ENCODE measurements at places on chromosomes 7 and 10.
A peak's percentile ranks its signal among the peaks of the same experiment; 100 is the strongest.

- ATAC-seq, result peak; percentile 45
These were observed 43.0 kb downstream of the TMEM130 start for GRCh38 chr7:98826811-98827231.

- no peak for ATAC-seq
These were observed 313.0 kb upstream of the GLI3 start for GRCh38 chr7:42549866-42550485.

GRCh38 chr10:77810446-77811335 lies 115.9 kb downstream of the DLG5 start:
- ATAC-seq, result no peak

DNA sequence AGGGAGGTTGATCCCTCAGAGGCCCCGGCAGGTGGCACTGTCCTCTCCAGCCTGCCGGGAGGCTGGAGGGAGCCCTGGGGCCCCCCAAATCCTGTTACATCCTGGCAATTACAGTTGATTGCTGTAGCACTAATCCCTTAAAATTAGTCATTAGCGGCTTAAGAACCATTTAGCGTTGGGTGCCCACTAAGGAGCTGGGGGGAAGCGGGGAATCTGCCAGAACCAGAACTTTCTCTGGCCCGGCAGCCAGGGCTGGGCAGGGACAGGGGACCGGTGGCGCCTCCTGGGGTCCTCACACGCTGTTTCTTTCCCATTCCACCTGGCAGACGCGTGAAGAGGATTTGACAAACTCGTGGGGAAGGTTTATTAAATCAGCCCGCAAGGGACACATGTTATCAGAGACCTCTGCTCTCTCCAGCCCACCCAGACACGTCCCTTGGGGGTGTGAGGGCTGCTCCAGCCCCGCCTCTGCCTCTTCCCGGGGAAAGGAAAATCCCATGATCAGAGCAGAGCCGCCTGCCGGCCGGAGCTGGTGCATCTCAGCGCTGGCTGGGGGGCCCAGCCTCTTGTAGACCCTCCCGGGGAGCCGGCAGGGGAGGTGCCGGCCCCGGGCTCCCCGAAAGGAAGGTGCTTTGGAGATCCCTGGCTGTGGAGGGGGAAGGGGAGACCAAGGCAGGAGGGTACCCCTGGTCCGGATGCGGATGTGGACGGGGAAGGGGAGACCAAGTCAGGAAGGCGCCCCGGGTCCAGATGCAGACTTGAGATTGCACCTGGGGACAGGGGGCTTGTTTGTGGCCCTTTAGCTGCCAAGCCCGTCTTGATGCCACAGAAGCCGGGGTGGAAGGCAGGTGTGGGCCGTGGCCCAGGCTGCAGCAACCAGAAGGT lies 142.7 kb downstream of the ELFN1 start:
- no peak for ATAC-seq

DNA sequence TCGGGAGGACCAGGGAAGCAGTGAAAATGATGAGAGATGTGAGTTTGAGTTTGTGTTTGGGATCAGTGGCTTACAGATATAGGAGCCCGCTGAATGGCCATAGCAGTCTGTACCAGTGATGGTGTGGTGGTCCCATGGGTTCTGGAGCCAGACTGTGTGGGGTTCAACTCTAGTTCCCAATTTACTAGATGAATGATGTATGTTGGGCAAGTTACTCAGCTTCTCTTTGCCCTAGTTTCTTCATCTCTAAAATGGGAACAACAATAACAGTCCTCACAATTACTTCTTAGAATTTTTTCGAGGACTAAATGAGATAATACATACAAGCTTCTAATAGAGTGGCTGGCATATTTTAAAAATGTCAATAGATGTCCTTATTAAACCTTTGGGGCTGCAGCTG lies 184.4 kb downstream of the WNT2 start:
- ATAC-seq, result no peak

Data from esophagus mucosa (tissue), 1 donor.